NCI-H345 (cell line): ENCODE measurements at places on chromosomes 6 and 20.

- no peak for DNase-seq
Measured at GRCh38 chr6:170128346-170128745, 162.5 kb downstream of the DLL1 start.

- DNase-seq: no peak
Measured at GRCh38 chr20:63406617-63407245, 45.6 kb upstream of the CHRNA4 start.

- no peak for DNase-seq
Measured at GRCh38 chr20:62860391-62860923, 1.2 kb downstream of the TCFL5 start.

- DNase-seq: no peak
Measured at GRCh38 chr6:2183752-2184151, 61.7 kb downstream of the GMDS start.

- no peak for DNase-seq
Measured at GRCh38 chr6:63802606-63803206, 167.1 kb downstream of the PHF3 start.
